ENCODE measurements at places on chromosomes 5 and 9.

DNA sequence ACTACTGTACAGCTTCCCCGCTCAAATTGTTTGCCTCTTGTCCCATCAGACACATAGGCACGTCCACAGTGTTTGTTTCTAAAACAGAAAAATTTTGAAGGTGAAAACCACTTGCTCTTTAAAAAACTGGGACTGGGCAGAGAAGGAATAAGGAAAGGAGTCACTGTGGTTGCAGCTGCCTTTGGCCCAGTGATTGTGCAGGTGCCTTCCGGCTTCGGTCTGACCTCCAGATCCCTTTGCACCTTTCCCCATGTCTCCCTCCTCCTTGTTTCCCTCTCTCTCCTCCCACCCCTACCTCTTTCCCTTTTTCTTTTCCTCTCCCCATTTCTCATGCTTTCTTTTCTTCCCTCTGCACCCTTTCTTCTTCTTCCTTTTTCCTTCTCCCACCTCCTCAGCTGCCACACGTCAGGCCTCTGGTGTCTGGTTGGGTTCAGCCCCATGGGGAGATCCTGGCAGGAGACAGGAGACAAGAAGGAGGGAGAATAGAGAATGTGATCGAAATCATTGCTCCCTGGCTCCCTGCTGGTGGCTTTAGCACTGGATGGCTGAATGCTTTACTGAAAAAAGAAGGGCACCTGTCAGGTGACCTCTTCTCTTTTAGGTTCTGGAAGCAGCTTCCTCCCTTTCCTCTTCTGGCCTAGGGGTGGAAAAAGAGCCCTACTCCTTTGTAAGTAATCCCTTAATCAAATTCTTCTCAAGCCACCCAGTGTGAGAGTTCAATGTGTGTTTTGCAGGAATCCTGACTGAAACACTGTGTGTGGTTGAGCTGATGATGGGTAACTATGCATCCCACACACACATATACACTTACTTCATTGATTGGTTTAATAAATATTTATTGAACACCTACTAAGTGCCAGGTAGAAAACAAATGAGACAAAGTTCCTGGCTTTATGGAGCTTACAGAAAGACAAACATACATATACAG lies 267.3 kb downstream of the MAST4 start:
- DNase-seq = no peak

- DNase-seq = no peak
Observed at GRCh38 chr5:34608859-34609648, 47.1 kb upstream of the RAI14 start.

- DNase-seq = no peak
Observed at GRCh38 chr9:134111064-134111463, 24.8 kb upstream of the WDR5 start.

DNA sequence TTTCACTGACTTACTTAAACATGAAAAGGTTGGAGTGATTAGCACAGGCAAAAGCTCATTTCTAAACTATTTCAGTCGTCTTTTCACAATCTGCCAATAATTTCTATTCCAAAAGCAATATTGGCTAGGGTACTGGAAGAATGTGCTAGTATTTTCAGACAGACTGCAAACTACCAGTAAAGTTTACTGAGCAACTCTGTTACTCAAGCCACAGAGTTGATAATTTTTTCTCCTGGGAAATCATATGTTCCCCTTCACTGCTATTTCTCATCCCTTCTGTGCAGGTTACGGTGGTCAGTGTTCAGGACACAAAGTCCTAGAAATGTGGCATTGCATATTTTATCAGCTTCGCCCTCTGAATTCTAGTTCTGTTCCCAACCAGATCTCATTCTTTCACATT lies 343.3 kb upstream of the TNC start:
- no peak for DNase-seq

Measured in stimulated activated CD8-positive, alpha-beta memory T cell treated with anti-CD3 and anti-CD28 coated beads, Interleukin-4, amount 100 ng/mL, for 4 hours (primary cell).